Muscle of leg (tissue), 16 donors: ENCODE measurements at places on chromosomes 2 and 18. TPM values are rescaled to one million over a fixed set of nuclear protein-coding genes. Genes with fewer than 3 reads are reported as not detected.
A peak's percentile ranks its signal among the peaks of the same experiment; 100 is the strongest.

GRCh38 chr2:199459286-199460100, 1.8 kb upstream of the SATB2 start:
- H3K27ac ChIP-seq = peak overlapping the region; percentile 62
- H3K4me3 ChIP-seq = peak overlapping the region; percentile 74
- DNase-seq = peak; percentile 97
- peaks cover 61% of the 10 kb centered on the region for H3K4me1 ChIP-seq
- H3K36me3 ChIP-seq = no peaks in the 10 kb centered on the region
- H3K27me3 ChIP-seq = peaks cover 79% of the 10 kb centered on the region

DNA sequence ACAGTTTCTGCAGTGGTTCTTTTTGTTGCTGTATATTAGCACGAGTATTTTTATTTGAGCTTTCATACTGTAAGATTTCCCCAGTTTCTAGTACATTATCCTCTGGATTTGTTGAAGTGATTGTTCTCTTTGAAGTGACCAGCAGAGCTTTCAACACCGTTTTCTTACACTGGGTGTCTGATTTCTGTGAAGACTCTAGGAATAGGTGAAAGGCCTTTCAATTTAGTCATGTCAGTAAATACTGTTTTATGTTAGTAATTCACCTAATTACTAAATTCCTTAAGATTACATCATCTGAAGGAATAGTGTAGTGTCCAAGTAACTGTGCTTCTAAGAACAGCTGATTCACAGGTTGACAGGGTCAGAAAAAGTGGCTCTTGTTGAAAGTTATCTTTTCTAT, 2.3 kb downstream of the PPM1B start:
- H3K27me3 ChIP-seq = peaks cover 1% of the 10 kb centered on the region
- no peaks in the 10 kb centered on the region for H3K36me3 ChIP-seq
- H3K4me3 ChIP-seq = no peak overlapping the region
- H3K27ac ChIP-seq = no peak overlapping the region
- DNase-seq = no peak

GRCh38 chr2:104707056-104707455, 146.9 kb upstream of the POU3F3 start:
- H3K27ac ChIP-seq = no peak overlapping the region
- DNase-seq = no peak
- H3K4me3 ChIP-seq = no peak overlapping the region
- no peaks in the 10 kb centered on the region for H3K4me1 ChIP-seq
- H3K36me3 ChIP-seq = no peaks in the 10 kb centered on the region

The GPR39 gene
- 0.09 TPM for total RNA-seq
